ENCODE measurements at places on chromosomes 5 and 9. TPM values are rescaled to one million over a fixed set of nuclear protein-coding genes. Genes with fewer than 3 reads are reported as not detected.

The SOX30 gene
- not detected for total RNA-seq

The LHX3 gene
- not detected for total RNA-seq

The BHMT gene
- not detected for total RNA-seq

The PCDHGB3 gene
- total RNA-seq = 0.82 TPM

The ZDHHC11 gene
- 10.2 TPM for total RNA-seq

The SHC3 gene
- not detected for total RNA-seq

The NR2F1-AS1 gene
- not detected for total RNA-seq

The SHROOM1 gene
- 6.3 TPM for total RNA-seq

The GPR150 gene
- 1.2 TPM for total RNA-seq

The PCA3 gene
- total RNA-seq = not detected

The F2RL1 gene
- 2.7 TPM for total RNA-seq

The NREP gene
- 19.6 TPM for total RNA-seq

The GPR21 gene
- total RNA-seq = 0.40 TPM

The PITX1 gene
- not detected for total RNA-seq

The GABRA1 gene
- total RNA-seq = not detected

The CATSPER3 gene
- 0.44 TPM for total RNA-seq

The ZNF462 gene
- total RNA-seq = 0.94 TPM

The PPP3R2 gene
- not detected for total RNA-seq

The IFT74 gene
- 9.2 TPM for total RNA-seq

The SPATA31A3 gene
- not detected for total RNA-seq

All from activated naive CD8-positive, alpha-beta T cell treated with anti-CD3 and anti-CD28 coated beads, Interleukin-2, amount 10 ng/mL, durations not matched to agents 7 days and 5 days (primary cell).